ENCODE measurements at places on chromosomes 5 and 9.

- DNase-seq: no peak
Observed at GRCh38 chr5:137462816-137463520, 36.2 kb downstream of the SPOCK1 start.

DNA sequence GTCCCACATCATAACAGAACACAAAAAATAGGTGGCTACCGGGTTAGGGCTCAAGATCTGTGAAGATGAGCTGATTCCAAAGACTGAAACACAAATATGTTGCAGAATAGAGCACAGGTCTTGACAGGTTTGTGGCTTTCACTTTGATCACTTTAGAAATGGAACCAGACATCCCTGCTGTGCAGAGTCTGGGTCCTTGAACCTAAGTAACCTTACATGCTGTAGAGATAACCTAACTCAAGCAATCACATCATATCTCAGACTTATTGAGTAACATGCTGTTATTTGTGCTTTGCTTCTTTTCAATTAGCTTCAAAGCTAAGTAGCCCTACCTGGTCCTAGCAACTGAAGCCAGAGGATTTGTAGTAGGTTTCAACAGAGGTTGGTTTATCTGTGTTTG, 24.3 kb downstream of the FBXW2 start:
- DNase-seq: no peak

DNA sequence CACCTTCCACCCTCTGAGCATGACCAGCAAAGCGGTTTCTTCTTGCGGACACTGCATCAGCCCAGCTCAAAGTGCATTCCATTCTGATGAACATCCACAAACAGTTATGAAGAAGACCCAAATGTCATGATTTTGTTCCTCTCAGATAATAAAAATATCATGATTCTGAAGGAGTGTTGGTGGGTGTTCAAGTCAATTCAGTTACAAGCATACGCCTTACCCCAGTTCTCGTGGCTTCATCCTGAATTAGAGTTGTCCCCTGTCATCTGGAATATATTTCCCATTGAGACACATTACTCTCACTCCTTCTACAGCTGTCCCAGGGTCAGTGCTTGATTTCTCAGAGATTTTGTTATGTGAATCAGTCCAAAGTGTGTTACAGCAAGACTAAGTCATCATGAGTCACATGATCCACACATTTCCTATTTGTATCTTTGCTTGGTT, 325.4 kb downstream of the RFX3 start:
- DNase-seq: no peak

DNA sequence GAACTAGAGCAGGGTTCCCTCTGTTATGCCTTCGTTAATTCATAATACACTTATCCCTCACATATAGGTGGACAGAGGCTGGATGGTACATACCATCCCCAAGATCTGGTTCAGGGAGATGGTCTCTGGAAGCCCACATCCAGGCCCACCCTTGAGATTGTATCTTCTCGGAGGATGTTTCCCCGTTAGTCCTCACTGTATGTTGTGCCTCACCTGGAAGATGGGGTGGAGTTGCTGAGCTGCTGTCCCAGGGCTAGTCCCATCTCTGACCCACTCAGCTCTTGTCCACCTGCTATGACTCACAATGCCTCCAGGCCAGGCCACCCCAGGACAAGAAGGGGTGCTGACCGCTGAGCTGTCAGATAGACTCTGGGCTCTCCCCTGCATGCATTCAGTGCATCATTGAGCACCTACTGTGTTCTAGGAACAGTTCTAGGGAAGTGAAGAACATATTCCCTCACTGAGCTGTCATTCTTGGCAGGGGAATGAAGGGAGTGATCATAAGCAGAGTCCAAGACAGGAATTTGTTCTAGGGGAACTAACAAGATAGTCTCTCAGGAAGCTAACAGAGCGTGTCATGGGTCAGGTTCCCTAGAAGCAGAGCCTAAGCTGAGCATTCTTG, at the start of gene CBY3:
Gene CBY3 (minus strand): TSS at position 255 of the 622 bp plus-strand sequence. CDS start 116 bp downstream, at position 139.
- DNase-seq: no peak

DNA sequence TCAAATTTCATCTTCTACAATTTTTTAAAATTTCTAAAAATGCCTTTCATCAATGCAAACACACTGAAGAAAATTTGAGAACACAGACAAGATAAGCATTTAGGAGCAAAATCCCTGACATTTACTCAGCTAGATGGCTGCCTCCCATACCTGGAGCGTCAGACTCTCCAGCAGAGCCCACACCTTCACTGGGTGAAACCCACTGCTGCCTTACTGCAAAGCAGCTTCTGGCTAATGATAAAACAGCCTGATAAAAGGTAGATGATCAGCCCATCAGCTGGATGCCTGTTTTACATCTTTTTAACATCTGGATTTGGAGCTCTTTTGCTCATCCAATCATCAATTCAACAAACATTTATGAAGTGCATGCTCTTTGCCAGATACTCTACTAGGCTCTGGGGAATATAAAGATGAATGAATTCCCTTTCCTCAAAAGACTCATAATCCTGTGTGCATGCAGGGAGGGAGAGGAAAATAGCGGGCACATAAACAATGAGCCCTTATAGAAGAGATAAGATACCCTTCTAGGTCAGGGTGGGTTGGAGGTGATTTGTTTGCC, 271.2 kb downstream of the SAXO1 start:
- DNase-seq: no peak

- no peak for DNase-seq
Observed at GRCh38 chr9:5536684-5537083, 26.4 kb downstream of the PDCD1LG2 start.

DNA sequence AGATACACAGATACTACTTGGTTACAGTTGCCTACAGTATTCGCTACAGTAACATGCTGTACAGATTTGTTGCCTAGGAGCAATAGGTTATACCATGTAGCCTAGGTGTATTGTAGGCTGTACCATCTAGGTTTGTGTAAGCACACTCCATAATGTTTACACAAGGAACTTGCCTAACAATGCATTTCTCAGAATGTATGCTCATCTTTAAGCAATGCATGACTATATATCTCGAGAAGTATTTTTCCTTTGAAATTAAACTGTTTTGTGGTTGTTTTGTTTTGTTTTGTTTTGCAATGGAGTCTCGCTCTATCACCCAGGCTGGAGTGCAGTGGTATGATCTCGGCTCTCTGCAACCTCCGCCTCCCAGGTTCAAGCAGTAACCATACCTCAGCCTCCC, 25.3 kb downstream of the LRRC70 start:
- no peak for DNase-seq

DNA sequence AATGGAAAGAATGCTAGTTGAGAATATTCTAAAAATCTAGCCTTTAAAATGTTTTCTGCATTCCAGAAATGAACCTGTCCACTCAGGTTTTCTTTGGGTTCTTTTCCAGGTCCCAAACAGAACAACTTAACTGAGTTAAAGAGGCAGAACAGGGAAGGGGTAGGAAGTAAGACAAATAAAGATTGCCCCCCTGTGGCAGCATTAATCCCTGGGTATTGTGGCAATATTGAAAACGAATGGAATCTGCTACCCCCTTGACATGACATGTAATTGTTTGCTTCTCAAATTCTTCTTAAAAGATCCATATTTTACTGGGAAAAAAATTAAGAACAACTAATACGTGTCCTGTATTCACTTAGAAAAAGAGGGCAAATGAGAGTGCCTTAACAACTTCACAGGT, 9.3 kb upstream of the RBM22 start:
- no peak for DNase-seq

DNA sequence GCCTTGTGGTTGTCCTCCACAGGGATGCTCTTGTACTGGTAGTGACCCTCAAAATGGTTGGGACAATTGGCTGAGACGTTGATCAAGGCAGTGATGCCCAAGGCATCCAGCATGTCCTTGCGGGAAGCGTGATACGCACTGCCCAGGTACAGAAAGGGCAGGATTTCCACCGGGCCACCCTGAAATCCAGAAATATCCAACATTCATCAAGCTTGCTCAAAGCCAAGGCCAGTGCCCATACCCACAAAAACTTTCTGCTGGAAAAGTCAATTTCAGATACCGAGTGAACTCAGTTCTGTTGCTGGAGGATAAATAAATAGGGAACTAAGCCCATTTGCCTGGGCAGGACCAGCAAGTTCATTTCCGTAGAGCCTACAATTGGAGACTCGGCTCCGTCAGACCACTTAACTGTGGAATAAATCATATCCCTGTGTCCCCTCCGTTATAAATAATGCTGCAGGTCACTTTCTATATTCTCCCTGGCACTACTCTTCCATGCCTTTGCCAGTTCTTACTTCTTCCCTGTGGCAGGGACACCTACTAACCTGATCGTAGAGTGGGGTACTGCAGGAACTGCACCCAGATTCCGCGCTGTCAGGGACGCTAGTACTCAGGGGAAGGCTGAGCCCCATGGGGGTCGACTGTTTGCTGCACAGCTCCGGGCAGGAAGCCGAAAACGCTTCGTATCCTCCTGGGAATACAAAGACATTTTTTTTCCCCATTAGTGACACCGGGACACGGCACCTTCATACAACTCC, 1.2 kb downstream of the DUSP1 start:
- peak; percentile 33 for DNase-seq

GRCh38 chr5:93048858-93049257, 532.2 kb downstream of the NR2F1-AS1 start:
- no peak for DNase-seq

GRCh38 chr5:131525805-131526204, 109.2 kb downstream of the RAPGEF6 start:
- no peak for DNase-seq

- no peak for DNase-seq
Observed at GRCh38 chr5:124257048-124257447, 489.4 kb downstream of the ZNF608 start.

- DNase-seq: no peak
Observed at GRCh38 chr5:138568061-138568824, 7.0 kb downstream of the HSPA9 start.

- no peak for DNase-seq
Observed at GRCh38 chr5:82622711-82623514, 344.8 kb upstream of the RPS23 start.

GRCh38 chr5:6344593-6344989, 33.8 kb downstream of the MED10 start:
- DNase-seq: no peak

GRCh38 chr5:98993512-98993911, 64.7 kb upstream of the CHD1 start:
- DNase-seq: no peak

DNA sequence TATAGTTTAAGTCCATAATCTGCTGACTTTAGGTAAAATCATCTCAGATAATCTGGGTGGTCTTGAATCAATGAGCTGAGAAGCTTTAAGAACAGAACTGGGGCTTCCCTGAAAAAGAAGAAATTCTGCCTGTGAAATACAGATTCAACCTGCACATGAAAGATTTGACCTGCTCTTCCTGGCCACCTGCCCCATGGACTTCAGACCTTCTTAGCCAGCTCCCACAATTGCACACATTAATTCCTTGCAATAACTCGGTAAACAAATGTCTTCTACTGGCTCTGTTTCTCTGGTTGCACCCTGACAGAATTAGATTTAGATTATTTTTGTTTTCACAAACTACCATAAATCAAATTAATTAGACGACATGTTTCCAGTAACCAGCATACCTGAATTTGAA, 2117.9 kb upstream of the C9orf72 start:
- DNase-seq: no peak

GRCh38 chr5:90888511-90889324, 330.1 kb downstream of the ADGRV1 start:
- no peak for DNase-seq

- no peak for DNase-seq
Observed at GRCh38 chr5:173395257-173395932, 67.2 kb upstream of the STC2 start.

GRCh38 chr5:45454114-45454513, 242.1 kb downstream of the HCN1 start:
- DNase-seq: peak; percentile 63

- DNase-seq: peak; percentile 33
Observed at GRCh38 chr9:110027671-110028081, 180.3 kb downstream of the C9orf152 start.

- DNase-seq: no peak
Observed at GRCh38 chr5:62596096-62596495, 17.5 kb downstream of the LRRC70 start.

DNA sequence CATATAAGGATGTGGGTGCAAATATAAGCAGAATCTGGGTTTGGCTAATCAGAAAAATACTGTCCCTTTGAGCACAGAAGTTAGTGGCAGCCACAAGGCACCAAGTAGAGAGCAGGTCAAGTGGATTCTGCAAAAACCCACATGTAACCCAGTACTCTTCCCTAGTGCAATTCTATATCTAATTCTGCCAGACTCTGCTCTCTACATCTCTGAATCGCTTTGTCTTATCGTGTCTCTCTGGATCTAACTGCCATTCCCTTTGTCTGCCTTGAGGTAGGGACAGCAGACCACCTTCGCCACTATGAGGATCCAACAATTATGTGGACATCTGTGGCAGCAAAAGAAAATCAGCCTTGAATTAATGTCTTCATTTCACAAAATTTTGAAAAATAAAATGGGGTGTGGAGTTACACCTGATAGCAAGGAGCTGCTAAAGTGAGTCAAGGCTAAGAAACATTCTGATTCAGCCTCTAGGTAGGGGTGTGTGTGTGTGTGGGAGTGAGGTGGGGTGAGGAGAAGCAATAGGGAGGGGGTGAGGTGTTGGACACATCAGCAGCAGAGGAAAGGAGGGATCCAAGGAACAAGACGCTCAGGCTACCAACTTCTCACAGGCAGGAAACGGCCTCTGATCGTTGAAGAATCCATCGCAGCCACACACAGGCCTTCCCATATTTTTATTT, 33.7 kb upstream of the ZNF366 start:
- no peak for DNase-seq

- no peak for DNase-seq
Observed at GRCh38 chr9:105154723-105155191, 89.7 kb upstream of the SLC44A1 start.

- DNase-seq: no peak
Observed at GRCh38 chr5:153551537-153552079, 61.1 kb downstream of the GRIA1 start.

GRCh38 chr5:61732369-61732768, 400.3 kb downstream of the ZSWIM6 start:
- no peak for DNase-seq

DNA sequence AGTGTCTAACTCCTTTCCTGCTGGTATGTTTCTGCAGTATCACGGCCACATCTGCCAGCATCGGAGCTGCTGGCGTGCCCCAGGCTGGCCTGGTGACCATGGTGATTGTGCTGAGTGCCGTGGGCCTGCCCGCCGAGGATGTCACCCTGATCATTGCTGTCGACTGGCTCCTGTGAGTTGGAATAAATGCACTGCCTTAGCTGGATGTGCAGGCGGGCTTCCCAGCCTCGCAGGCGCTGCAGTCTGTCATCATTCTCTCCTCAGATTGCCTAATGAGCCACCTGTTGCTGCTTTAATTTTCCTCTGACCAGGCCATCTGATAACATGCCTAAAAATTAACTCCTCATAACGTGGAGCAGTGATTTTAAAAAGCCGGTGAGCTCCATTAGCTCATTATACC, 79.1 kb upstream of the PLPP6 start:
- DNase-seq: no peak

DNA sequence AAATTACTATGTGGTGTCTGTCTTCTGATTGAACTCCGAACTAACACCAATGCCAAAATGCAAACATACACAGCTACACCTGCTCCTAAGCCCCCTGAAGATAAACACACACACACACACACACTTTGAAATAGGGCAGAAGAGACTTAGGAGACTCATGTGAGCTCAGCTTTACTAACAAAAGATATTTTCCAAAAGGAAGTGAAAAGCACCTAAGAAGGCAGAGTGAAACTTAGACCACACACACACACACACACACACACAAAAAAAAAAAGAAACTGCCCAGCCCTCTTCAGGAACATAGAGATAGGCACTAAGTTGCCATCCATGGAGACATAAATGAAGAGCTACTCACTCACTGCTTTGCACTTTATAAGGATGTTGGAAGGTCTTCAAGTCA, 45.2 kb upstream of the APC start:
- DNase-seq: no peak

GRCh38 chr5:122424132-122424531, 112.1 kb downstream of the SNCAIP start:
- DNase-seq: no peak

Measured in NCI-H2081 (cell line).